ENCODE measurements at places on chromosomes 6 and 20.
A peak's percentile ranks its signal among the peaks of the same experiment; 100 is the strongest.

DNA sequence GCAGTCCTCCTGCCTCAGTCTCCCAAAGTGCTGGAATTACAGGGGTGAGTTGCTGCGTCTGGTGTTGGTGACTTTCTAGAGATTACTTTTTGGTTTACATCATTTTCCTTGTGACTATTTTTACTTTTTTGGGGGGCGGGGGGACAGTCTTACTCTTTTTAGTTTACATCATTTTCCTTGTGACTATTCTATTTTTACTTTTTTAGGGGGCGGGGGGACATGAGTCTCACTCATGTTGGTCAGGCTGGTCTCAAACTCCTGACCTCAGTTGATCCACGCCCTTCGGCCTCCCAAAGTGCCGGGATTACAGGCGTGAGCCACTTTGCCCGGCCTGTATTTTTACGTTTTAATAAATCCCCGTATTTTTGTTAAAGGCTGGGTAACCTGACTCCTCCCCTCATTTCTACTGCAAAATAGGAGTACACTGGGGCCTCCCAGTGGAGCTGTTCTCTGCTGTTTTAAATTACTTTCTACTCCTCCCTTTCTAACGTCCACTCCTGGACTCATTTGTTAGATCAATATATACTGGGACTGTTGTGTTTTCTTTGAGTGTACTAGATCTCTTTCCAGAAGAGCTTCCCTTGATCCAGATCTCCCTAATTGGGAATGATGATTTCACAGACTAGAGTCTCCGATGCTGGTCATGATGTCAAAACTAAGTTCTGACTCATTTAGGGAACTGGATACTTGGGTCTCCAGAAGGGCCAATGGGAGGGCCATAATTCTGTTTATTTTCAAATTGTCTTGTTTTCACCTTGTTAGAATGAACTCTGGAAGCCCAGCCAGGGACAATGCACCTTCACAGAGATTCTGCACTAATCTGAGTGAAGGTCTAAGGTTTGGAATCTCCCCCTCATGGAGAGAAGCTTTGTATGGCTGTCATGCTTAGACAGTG, 9.2 kb downstream of the HSPA1B start:
- no peak for DNase-seq

DNA sequence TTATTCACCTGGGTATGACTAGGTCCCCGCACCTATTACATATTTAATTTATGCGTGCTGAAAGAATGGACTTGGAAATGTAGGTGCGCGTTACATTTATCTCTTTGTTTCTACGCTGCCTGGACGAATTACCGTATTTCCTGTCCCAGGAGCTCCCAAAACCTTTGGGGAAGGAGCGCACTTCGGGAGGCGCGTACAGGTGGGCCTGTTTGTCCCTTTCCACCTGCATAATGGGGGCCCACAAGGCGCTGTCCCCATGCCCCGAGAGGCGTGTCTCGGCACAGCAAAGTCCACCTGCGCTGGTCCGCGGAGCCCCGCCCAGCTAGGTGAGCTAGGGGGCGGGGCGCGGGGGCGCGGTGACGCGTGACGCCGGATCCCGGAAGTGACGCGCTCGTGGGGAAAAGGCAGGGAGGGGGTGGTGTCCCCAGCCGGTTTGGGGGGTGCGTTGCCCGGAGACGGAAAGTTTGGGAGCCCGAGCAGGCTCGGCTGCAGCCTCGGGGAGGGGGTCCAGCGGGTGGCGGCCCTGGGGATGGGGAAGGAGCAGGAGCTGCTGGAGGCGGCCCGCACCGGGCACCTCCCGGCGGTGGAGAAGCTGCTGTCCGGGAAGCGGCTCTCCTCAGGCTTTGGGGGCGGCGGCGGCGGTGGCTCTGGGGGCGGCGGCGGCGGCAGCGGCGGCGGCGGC, at the start of gene ANKS1A:
TSS of gene ANKS1A (plus strand) at position 382 of the 682 bp plus-strand sequence. CDS start at position 530, 148 bp downstream.
- peak; percentile 91 for DNase-seq

- no peak for DNase-seq
Observed at GRCh38 chr6:5108068-5108467, 22.9 kb downstream of the PPP1R3G start.

DNA sequence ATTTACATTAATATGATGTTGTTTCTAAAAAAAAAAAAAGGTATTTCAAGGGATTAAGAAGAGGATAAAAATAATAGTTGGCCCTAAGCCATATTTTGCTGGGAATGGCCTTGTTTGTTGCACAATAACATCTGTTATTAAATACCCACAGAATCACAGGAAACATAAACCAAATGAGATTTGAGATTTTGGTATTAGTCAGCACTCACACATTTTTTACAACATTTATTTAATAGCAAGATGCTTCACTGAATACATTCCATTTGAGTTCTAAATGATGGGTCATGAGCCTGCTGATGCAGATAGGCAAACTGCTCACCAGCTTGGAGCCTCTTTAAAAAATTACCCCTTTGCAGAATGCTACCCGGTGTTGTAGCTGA, 92.9 kb upstream of the ENPP5 start:
- DNase-seq: no peak

DNA sequence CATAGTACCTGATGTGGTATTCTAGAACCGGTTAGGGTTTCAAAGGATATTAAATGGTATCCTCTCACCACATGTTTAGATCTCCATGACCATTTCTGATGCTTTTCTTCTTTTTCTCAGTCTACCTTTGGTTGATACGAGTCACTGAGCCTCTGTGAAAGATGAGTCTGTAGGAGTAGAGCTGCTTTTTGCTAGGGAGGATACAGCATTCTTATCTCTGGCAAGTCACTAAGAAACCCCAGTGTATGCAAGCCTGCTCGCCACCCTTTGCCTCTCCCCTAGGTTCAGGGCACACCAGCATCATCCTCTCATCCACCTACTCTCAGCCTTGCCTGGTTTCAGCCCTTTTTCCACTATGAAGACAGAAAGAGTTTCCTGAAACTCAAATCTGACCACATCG, 89.9 kb downstream of the MTFR2 start:
- DNase-seq: no peak

GRCh38 chr6:113209315-113209714, 647.8 kb upstream of the MARCKS start:
- no peak for DNase-seq

GRCh38 chr6:41934278-41935192, 7.1 kb downstream of the CCND3 start:
- DNase-seq: no peak

- DNase-seq: no peak
Observed at GRCh38 chr6:28606424-28607391, 81.0 kb downstream of the GPX5 start.

DNA sequence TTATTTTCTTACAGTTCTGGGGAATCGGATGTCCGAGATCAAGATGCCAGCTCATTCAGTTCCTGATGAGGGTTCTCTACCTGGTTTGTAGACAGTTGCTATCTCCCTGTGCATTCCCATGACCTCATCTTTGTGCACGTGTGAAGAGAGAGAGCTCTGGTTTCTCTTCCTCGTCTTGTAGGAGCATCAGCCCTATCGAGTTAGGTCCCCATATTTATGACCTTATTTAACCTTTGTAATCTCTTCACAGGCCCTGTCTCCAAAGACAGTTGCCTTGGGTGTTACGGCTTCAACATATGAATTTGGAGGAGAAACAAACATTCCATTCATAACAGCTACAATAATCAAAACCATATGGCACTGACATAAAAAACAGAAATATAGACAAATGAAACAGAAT, 455.3 kb downstream of the HACE1 start:
- no peak for DNase-seq

- no peak for DNase-seq
Observed at GRCh38 chr20:48019940-48020339, 234.7 kb upstream of the SULF2 start.

DNA sequence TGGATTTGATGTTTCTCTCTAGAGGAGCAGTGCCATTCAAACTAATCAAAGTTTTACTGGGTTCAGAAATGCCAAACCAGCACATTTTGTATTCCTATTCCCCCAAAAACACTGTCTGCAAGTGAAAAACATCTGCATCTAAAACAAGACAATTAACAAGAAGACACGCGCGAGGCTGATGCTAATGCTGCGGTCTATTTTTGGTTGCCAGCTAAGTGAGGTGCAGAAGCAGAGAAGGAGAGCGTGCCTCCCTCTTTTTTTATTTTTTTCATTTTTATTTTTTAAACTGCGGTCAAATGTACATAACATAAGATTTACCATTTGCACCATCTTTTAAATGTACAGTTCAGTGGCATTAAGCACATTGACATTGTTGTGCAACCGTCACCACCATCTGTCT, 641.1 kb downstream of the DHX35 start:
- no peak for DNase-seq

DNA sequence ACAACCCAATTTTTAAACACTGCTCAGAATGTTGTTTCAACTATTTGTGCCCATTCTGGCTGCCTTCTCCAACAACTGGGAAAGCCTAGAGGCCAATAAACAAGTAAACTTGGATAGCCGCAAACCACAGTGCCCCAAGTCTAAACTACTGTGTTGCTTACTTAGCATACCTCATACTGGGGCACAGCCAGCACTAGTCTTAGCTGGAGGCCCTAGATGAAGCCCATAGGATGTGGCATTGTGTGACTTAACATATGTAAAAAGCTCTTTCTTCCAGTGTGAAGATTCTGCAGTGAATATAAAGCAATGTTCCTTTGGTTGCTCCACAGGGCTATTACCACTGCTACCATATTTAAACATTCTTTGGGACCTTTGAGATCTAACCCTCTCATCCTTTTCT, 564.3 kb upstream of the NRSN1 start:
- DNase-seq: no peak

DNA sequence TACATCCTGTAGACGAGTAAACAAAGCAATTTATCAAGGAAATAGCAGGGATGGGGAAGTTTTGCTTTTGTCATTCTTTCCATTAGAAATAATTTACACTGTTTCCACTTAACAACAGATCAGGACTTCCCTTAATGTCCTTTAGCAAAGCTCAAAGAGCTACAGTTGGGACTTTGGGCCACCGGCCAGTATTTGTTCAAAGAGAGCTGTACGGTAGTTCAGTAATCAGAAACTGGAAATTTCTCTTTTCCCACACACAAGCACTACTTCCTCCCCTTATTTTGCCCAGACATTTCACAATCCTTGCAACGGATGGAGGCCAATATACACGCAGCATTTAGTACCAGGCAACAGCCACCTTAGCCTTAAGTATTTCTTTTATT, 12.1 kb upstream of the HINT3 start:
- DNase-seq: no peak

- DNase-seq: peak; percentile 57
Observed at GRCh38 chr6:3410385-3411360, 46.2 kb downstream of the SLC22A23 start.

DNA sequence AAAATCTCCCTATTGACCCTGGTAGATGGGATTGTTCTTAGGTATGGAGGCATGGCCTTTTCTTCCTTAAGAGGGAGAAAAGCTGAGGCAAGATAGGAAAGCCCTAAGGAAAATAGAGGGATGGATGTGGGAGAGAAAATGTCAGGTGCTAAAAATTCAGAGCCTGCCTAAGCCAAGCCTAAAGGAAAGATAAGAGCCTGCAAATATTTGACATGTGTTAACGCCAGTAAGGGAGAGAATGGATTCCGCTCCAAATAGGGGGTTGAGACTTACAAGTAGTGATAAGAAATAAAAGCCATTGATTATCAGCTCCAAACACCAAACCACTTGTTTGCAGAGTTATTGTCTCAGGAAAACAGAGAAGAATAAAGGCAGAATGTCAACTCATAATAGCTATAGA, 533.6 kb downstream of the PTPRT start:
- no peak for DNase-seq

DNA sequence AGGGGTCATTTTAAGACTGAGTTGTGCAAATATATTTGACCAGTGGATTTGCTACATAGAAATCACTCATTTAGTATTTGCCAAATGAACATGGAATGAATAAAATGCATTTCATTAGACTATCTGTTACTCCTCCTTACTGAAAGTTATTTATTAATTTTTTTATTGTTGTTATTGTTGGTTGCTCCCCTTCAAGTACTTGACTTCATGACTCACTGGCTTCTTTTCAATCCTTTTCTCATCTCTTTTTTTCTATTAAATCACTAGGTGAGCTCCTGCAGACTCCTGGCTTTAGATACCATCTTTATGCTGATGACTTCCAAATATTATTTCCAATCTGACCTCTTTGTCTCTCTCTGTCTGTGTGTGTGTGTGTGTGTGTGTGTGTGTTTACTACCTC, 192.2 kb upstream of the FAM83B start:
- no peak for DNase-seq

GRCh38 chr20:50543326-50543725, 33.1 kb downstream of the PTPN1 start:
- DNase-seq: no peak

DNA sequence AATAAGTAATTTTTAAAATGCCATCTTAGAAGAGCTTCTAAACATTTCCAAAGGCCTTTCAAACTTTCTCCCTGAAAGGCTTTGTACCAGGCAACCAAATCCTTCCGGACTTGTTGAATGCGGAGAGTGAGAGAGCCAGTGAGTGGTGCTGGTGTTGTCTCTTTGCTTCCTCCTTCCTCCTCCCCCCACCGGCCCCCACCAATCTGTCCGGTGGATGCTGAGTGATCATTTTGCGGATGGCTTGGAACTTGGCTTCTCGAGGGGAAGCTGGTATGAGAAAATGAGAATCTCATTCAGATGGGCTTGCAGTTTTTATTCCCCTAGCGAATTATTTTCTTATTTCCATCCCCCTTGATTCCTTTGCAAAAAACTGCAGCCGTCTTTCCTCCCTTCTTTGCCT, 97.3 kb downstream of the ANKRD60 start:
- no peak for DNase-seq

- peak; percentile 68 for DNase-seq
Observed at GRCh38 chr20:49979030-49979832, 3.5 kb upstream of the SNAI1 start.

DNA sequence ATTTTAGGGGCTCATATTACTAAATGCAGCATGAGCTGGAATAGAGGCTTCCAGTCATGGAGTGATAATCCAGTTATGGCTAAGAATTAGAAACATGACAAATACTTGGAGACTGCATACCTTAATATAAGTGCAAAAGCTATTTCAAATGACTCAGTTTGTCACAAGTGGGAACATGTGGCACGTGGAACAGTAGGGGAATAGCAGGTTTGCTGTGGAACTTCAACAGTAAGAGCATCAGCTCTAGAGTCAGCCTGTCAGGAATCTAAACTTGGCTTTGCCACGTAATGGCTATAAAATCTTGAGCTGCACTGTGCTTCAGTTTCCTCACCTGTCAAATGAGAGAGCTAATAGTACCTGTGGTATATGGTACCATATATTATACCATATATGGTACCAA, 62.1 kb downstream of the HTR1B start:
- DNase-seq: no peak

GRCh38 chr6:94501516-94501915, 1075.8 kb upstream of the MANEA start:
- DNase-seq: no peak

Measured in effector CD4-positive, alpha-beta T cell (primary cell).